ENCODE measurements at places on chromosomes 4 and X.

DNA sequence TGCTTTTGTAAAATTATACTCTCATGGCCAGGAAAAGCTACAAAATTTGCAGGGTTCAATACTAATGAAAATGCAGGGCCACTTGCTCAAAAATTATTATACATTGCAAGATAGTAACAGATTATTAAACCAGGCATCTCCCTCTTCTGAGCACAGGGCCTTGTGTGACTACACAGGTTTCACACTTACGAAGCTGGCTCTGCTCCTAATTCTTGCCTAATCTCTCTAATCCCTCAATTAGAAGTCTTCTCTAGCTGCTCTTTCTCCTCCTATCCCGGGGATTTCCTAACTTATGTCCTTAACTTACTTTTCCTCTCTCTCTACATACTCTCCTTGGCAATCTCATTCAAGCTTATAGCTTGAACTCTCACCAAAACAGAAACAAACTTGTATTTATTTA is 168.3 kb downstream of the AREG start:
- DNase-seq, result no peak

- no peak for DNase-seq
These were observed 253.5 kb downstream of the ARHGAP10 start for GRCh38 chr4:147985376-147985775.

GRCh38 chrX:96447161-96447560 is 237.5 kb upstream of the DIAPH2 start:
- no peak for DNase-seq

GRCh38 chrX:149456476-149457245 is 48.4 kb downstream of the IDS start:
- no peak for DNase-seq

DNA sequence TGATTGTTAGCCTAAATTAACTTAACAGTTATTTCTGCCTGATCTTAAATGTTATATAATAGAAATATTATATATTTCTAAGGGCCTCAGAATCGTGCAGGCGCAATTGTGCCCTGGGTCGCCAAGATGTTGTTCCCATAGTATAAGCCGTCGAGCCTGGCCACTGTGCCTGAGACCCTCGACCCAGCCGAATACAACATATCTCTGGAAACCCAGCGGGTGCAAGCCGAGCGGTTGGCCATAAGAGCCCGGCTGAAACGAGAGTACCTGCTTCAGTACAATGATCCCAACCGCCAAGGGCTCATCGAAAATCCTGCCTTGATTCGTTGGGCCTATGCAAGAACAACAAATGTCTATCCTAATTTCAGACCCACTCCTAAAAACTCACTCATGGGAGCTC is 549.8 kb downstream of the KCTD8 start:
- no peak for DNase-seq

DNA sequence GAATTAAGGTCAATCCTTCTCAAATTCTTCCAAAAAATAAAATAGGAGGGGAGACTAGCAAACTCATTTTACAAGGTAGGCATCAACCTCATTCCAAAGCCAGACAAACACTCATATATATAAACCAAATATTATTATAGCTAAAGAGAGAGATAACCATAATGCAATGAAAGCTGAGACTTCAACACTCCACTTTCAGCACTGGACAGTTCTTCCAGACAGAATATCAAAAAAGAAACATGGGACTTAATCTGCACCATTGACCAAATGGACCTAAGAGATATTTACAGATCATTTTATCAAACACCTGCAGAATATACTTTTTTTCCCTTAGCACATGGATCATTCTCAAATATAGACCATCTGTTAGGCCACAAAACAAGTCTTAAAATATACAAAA is 15.5 kb upstream of the EDA2R start:
- DNase-seq, result no peak

- no peak for DNase-seq
These were observed 662 bp downstream of the APBB2 start for GRCh38 chr4:41213625-41214135.

DNA sequence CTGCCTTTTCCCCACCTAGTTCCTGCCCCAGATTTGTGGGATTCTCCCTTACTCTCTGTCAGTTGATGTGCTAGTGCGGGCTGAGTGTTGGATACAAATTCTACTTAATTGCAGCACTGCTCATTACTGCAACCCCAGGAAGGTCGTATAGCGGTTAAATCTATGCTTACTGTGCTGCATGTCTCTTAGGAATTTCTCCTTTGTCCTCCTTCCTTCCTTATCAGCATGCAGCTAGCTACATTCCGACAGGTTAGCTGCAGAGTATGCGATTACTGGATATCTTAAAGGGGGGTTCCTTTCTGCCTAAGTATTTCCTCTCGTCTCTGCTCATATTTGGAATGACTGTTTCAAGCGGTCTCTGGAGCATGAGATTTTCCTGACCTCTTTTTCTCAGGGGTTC is 662.8 kb downstream of the TLL1 start:
- DNase-seq, result no peak

All from NCI-H187 treated with DMSO at 0.1 percent for 48 hours (cell line).